Stimulated activated CD8-positive, alpha-beta memory T cell treated with anti-CD3 and anti-CD28 coated beads, Interleukin-2, amount 100 ng/mL, for 1 hour (primary cell): ENCODE measurements at places on chromosomes 5 and 9.

GRCh38 chr9:103625161-103625804, 468.8 kb upstream of the SMC2 start:
- no peak for DNase-seq

DNA sequence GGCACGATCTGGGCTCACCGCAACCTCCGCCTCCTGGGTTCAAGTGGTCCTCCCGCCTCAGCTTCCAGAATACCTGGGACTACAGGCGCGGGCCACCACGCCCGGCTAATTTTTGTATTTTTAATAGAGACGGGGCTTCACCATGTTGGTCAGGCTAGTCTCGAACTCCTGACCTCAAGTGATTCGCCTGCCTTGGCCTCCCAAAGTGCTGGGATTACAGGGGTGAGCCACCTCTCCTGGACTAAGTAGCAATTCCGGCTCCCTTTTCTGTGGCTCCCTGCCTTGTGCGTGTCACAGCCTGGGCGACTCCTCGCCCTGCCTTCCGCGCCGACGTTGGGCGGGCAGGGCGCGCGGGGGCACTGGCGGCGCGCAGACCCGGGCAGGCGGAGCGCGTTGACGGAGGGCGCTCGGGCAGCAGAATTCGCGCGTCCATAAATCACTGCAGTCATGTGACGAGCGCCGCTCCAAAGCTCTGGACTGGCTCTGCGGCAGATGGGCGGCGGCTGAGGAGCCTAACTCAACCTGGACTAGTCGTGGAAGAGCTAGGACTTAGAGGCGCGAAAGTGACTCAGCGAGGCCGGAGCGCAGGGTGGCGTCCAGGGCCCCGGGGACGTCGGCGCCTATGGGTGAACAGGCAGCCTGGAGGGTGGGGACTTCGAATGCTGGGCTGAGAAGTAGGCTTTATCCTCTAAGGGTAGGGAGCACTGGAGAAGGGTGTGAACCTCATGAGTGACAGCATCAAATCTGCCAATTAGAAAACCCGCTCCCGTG, 1.4 kb upstream of the CIZ1 start:
- DNase-seq: no peak

GRCh38 chr5:141848744-141849414, 29.3 kb downstream of the PCDH1 start:
- DNase-seq: no peak

DNA sequence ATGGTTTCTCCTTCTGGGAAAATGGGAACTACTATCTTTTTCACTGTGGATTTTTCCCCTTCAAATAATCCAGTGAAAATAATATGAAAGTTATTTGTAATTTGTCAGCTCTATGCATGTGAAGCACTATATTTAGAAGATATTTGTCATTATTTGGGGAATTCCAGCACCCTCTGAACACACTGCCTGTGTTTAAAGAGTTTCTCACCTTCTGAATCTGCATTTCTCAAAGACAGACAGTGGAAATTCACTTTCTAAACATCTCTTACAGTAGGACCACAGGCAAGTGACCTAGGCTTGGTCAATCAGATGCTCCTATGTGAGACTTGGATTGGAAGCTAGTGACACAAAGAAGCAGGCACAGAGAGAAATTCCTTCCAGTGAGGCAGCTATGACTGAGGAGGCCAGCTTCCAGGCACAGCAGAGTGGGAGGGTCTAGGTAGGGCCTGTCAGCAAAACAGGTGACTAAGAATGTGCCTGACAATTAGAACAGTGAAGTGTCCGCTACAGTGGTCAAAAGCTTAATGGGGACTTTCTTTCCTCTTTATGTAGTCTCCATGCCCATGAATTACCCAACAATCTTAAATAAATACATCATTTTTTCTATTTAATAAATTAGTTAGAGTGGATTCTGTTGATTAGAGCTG, 167.2 kb downstream of the HMHB1 start:
- DNase-seq: no peak

DNA sequence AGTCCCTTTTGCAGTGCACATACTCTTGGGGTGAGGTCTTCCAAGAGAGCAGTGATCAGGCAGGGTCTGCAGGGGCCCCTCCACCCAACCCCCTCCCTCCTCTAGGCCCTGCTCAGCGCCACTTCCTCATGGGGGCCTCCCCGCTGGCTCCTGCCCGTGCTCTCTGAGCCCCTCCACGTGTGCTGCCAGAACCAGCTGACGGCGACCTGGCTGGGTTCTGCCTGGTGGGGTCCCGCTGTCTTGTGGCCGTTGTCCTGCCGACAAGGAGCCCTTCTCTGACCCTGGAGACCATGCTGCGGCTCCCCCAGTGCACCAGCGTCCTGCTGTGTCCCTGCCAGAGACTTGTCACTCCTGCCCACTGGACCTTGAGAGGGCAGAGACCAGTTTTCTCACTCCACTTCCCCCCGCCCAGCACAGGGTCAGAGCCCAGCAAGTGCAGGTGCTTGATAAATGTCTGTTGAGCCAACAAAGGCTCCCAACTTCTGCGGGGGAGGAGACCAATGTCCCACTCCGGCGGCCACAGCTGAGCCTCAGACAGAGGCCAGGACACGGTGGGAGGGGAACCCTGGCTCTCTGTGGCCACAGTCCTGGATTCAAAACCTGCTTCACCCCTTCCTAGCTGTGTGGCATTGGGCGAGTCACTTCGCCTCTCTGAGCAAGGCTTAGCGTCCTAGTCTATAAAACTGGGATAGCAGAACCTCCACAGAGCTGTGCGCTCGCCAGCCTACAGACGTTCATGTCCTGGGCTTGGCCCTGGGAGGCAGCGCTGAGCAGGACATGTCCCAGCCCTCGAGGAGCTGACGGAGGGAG, 24.8 kb downstream of the SARDH start:
- DNase-seq: no peak

DNA sequence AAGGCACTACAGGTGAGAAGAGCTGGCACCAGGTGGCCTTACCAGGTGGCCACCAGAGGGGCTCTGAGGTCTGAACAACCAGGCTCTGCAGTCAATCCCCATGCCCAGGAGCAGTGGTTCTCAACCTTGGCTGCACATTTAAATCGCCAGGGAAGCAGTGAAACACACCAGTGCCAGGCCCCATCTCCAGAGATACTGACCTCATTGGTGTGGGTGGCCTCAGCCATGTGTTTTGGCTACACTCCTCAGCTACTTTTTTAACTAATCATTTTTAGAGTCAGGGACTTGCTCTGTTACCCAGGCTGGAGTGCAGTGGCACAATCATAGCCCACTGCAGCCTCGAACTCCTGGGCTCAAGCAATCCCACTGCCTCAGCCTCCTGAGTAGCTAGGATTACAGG, 56.0 kb downstream of the GABBR2 start:
- DNase-seq: no peak

- DNase-seq: no peak
These were observed 2.1 kb upstream of the ALDH7A1 start for GRCh38 chr5:126597156-126597555.

DNA sequence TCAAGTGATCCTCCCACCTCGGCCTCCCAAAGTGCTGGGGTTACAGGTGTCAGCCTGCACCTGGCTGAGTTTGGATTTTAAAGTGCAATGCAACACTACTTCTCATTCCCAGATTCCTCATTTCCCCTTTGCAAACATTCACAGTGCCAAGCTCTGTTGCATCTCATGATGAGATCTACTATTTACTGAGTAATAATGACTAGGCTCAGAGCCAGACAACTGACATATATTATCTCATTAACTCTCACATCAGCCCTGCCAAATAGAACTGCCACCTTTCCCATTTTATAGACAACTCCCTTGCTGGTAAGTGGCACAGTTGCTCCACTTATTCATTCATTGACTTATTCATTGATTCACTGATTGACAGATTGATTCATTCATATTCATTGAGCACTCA, 7.0 kb downstream of the PDE6A start:
- no peak for DNase-seq

GRCh38 chr9:35689542-35690293, at the start of gene TPM2:
TSS of gene TPM2 (minus strand) at chr9:35689925. CDS start at chr9:35689817, 108 bp downstream.
- DNase-seq: no peak

GRCh38 chr5:173317091-173317730, 11.0 kb downstream of the STC2 start:
- DNase-seq: no peak

DNA sequence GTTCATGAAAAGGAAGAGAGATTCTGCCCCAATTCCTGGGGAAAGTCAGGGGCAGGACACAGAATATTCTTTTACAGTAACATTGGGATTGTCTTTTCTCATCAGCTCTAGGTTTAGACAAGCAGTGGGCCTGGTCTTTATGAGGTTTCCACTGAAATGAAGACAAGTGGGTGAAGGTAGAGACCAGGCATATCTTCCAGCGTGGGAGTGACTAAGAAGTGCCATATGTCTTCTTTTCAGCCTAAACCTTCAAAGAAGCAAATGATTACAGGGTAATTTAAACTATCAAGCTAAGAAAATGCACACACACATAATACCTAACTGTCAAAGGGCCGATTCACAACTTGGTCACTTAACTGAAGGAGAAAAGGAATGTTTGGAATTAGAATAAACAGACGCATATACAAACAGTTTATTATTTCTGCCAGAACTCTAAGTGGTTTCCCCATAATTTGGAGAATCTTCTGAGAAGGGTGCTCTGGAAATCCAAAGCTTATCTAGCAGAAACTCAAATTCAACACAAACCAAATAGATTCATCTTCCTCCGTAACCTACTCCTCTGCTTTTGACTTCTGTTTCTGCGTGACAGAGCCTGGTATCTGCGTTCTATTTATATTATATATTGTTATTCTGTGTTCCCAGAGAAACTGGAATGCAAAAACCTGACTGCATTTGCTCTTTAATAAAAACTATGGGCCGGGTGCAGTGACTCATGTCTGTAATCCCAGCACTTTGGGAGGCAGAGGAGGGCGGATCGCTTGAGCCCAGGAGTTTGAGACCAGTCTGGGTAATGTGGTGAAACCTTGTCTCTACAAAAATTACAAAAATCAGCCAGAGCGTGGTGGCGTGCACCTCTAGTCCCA, 22.0 kb upstream of the TEK start:
- DNase-seq: no peak

GRCh38 chr5:137501846-137502406, 2.8 kb upstream of the SPOCK1 start:
- DNase-seq: no peak

- no peak for DNase-seq
These were observed 28.8 kb downstream of the GCNT4 start for GRCh38 chr5:75023368-75024159.

- DNase-seq: no peak
These were observed 42.9 kb upstream of the APBA1 start for GRCh38 chr9:69715096-69715495.

GRCh38 chr9:14304259-14304658, 9.7 kb downstream of the NFIB start:
- DNase-seq: no peak

DNA sequence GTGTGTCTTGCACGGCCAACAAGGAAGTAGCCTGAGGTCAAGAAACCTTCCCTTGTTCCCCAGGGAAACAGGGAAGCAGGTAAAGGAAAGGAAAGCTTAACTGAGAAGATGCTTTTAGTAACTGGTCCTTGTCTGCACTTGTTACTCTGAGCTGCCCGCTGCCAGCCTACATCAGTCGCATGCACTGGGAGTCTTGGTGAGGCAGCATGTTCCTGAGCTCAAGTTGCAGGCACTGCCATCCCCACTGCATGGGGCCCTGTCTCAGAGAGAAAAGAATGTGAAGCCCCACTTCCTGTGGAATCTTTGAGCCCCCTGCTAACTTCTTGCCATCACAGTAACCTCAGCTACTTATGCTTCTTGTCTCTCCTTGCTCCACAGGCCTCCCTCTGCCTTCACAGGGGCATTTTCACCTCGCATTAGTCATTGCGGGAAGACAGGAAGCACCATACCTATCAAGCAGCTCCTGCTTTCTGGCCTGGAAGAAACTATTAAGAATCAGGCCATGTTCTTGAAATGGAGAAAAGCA, 344.1 kb upstream of the ADAMTSL1 start:
- no peak for DNase-seq

DNA sequence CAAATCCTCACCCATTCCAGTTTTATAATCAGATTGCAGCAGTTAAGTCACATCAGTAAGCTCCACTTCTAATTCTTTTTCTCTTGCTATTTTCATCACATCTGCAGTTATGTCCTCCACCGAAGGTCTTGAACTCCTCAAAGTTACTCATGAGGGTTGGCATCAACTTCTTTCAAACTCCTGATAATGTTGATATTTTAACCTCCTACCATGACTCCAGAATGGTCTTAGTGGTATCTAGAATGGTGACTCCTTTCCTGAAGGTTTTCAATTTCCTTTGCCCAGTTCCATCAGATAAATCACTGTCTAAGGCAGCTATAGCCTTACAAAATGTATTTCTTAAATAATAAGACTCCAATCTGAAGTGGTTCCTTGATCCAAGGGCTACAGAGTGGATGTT, 53.8 kb upstream of the EDIL3 start:
- DNase-seq: no peak

- DNase-seq: no peak
These were observed 3.8 kb upstream of the CTNNAL1 start for GRCh38 chr9:109017061-109017460.

GRCh38 chr5:126641387-126641786, 40.6 kb downstream of the PHAX start:
- DNase-seq: no peak

DNA sequence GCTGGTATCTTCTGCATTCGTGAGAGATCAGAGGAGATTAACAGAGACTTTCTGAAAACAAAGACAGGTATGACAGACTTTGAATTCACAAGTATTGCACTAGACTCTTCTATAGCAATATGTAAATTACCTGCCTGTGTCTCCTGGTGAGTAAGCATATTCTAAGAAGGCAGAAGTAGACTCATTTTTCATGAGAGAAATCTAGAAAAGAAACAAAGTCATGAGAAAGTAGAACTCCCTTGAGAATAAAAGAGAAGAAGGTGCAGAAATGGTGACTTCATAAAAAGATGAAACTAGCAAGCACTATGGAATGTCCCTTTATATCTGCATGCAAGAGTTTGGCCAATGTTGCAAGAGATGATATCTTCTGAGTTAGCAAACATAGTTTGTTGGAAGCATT, 419.8 kb downstream of the DMRT2 start:
- no peak for DNase-seq

- DNase-seq: no peak
These were observed 31.0 kb downstream of the TMEM252 start for GRCh38 chr9:68509689-68510088.

GRCh38 chr9:89848060-89849040, 243.5 kb downstream of the GADD45G start:
- DNase-seq: no peak

DNA sequence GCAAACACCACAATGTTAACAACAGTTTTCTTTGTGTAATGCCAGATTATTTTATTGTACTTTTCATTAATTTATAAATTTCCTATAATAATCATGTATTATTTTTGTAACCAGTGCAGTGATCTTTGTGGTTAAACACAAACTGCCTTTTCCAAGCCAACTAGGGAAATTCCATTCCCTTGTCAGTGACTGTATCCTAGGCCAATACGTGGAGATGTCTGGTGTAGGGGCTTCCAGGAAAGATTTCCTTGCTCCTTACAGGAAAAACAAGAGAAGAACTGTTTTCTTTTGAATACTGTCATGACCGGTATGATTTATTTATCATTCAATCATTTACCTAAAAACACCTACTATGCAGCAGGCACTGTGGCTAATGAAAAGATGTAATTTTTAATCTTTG, 31.4 kb downstream of the FANCC start:
- DNase-seq: no peak

GRCh38 chr5:152329207-152329606, 75.9 kb downstream of the NMUR2 start:
- no peak for DNase-seq

GRCh38 chr5:163379298-163380155, 57.9 kb upstream of the CCNG1 start:
- DNase-seq: no peak

GRCh38 chr5:156476678-156477077, 149.7 kb downstream of the SGCD start:
- DNase-seq: no peak

- DNase-seq: no peak
These were observed 273.5 kb downstream of the SLF1 start for GRCh38 chr5:94891972-94892371.
